ENCODE measurements at places on chromosomes 2 and 18.

GRCh38 chr2:163698857-163699256, 37.0 kb downstream of the FIGN start:
- DNase-seq = no peak

GRCh38 chr18:57466745-57467409, 31.7 kb downstream of the ONECUT2 start:
- DNase-seq = no peak

DNA sequence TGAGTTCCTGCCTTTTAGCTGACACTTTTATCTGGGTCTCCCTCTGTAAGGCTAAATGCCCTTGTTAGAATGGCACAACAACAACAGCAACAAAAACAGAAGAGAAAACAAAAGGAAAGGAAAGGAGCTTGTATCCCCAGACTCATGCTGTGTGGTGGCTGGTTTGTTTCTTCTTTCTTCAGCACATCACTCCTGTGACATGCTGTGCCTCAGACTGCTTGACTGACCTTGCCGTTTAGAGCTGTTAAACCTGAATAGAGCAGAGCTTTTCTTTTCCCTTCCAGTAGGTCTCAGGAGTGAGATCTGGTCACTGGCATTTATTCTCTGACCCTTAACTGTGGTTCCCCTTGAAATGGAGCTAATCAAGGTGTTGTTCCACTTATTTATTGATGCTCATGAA, 18.9 kb downstream of the GALNT13 start:
- DNase-seq = no peak

- DNase-seq = no peak
Measured at GRCh38 chr2:241912021-241912555, 42.6 kb downstream of the RTP5 start.

GRCh38 chr2:240689975-240690374, 1.7 kb upstream of the AQP12A start:
- DNase-seq = no peak

- DNase-seq = no peak
Measured at GRCh38 chr2:45946023-45946422, 294.5 kb downstream of the PRKCE start.

- no peak for DNase-seq
Measured at GRCh38 chr18:13605477-13605876, 120.9 kb downstream of the FAM210A start.

DNA sequence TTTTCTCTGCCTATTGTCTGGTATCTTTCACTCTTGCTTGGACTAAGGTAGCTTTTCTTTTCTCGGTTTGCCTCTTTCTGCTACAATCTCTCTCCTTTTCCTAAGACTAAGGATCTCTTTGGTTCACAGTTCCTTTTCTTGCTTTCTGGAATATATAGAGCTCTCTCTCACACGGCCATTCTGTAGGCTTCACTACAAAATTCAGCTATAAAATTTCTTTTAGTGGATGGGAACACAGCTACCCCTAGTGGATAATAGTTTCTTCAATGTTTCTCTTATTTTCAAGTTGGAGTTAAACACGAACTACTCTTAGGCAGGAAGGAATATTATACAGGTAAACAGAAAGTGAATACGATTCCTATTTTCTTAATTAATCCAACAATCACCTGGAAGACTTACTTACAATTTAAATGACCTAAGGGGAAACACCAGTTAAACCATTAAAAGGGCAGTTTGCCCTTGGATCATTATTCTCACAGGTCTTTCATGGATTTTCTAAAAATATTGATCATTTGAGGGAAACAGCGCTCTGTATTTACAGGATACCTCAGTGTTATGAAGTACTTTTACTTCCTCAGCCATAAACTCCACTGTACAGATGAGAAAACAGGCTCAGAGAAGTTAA, 140.5 kb downstream of the LRP2 start:
- DNase-seq = no peak

DNA sequence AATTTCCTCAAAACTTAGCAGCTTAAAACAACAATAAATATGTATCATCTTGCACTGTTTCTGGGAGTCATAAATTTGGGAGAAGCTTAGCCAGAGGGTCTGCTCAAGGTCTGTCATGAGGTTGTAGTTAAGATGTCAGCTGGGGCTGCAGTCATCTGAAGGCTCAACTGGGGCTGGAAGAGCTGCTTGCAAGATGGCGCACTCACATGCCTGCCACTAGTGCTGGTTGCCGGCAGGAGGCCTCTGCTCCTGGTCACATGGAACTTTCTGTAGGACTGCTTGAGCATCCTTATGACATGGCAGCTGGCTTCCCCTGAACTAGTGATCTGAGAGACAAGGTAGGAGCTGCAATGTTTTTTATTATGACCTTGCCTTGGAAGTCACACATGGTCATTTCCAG, 215.5 kb upstream of the HAAO start:
- DNase-seq = no peak

- DNase-seq = no peak
Measured at GRCh38 chr18:56196495-56197225, 441.7 kb downstream of the TXNL1 start.

All from activated T-helper 1 cell treated with anti-CD3 and anti-CD28 coated beads, Interleukin-2, amount 50 U/mL, for 16 hours (primary cell).